ENCODE measurements at places on chromosomes 3 and 15. TPM values are rescaled to one million over a fixed set of nuclear protein-coding genes. Genes with fewer than 3 reads are reported as not detected.

P3H2 gene
- 11.7 TPM for total RNA-seq

DCBLD2 gene
- 39.0 TPM for total RNA-seq

CDCP1 gene
- total RNA-seq: 5.4 TPM

- no peak for DNase-seq
Observed at GRCh38 chr3:10248984-10249748, 907 bp downstream of the TATDN2 start.

DNA sequence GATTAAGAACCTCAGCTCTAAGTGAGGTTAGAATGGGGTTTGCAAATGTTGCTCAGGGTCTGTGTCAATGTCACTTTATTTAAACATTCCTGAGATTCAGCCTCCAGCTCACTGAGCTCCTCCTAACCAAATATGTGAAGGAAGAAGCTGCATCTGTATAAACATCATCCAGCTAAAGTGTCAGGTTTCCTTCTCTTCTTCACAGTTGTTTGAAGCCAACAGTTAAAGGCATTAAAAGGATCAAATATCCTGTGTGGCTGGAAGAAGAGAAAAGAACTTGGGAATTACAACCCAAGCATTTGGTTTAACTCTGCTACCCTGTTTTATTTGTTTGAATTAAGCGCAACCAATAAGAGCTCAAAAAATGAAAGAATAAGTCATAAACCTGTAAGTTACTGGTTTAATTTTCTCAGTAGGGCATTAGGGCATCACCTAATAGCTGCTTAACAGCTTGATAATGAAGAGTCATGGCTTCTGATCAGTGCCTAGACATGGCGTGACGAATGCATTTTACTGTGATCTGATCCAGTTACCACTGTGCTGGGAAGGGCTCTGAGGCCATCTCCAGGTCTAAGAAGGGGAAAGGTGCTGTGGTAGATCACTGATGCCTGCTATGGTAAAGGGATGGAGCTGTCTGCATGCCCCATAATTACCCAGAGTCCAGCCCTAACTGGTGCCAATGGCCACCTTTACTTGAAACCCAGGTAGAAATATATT is 165.7 kb upstream of the TSC22D2 start:
- DNase-seq: no peak

- DNase-seq: no peak
Observed at GRCh38 chr15:70923311-70924080, 30.9 kb downstream of the LRRC49 start.

DNA sequence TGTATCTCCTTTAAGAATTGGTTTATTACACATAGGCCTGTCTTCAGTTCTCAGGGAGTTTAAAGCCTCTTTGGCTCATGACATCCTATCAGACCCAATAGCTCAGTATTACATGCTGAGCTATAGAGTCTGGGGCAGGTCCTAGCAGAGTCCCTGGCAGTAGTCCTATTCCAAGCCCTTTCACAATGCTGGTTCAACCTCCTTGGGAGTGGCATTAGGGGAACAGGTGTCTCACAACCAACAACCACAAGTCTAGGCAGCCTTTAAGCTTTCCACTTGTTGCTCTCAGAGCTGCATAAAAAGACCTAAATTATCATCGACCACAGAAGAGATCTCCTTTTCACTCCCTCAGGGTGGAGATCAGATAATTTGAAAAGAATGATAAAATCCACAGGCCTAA is 22.8 kb upstream of the C2CD4B start:
- DNase-seq: no peak

DNA sequence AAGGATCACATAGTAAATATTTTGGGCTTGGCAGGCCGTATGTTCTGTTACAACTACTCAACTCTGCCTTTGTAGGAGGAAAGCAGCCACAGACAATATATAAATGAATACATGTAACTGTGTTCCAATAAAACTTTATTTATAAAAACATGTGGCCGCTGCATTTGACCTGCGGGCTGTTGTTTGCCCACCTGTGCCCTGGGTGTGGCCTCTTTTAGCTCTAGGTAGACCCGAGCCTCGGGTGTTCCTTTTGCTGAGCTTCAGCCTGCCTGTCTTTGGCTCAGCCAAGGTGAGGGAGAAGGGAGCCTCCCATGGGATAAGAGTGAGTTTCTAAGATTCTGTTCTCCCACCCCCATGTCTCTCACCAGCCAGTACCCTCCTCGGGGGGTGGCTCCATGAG is 5.6 kb downstream of the FAM3D start:
- DNase-seq: no peak

DNA sequence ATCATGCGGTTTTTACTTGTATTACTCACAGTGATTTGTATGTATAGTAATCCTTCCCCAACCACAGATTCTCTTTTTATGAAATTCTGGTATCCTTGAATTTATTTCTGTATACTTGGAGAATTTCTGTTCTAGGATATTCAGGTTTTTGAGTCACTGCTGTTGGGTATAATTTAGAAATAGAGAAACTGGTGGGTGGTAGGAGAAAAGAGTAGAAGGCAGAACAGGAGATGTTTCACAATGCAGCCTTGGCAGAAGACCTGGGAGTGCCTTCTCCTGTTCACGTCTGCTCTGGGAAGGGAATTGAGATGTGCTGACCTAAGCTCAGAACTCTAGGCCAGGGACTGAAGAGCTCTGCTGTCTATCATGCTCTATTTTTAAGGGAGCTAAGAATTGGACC is 193.6 kb downstream of the EPHB1 start:
- DNase-seq: no peak

- no peak for DNase-seq
Observed at GRCh38 chr3:122979211-122979610, 48.4 kb downstream of the SEMA5B start.

- DNase-seq: no peak
Observed at GRCh38 chr3:171374260-171374659, 85.9 kb downstream of the TNIK start.

DNA sequence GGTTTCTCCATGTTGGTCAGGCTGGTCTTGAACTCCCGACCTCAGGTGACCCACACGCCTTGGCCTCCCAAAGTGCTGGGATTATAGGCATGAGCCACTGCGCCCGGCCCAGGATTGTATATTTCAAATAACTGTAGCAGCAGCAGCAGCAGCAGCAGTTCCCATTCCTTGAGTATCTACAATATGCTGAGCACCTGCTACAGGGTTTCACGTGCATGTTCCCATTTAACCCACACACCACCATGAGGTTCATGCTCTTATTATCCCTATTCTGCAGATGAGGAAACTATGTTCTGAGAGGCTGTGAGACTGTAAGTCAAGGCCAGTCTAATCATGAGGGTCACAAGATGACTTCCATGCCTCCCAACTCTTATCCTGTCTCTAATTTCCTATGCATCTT is 30.9 kb upstream of the FOXP1 start:
- no peak for DNase-seq

DNA sequence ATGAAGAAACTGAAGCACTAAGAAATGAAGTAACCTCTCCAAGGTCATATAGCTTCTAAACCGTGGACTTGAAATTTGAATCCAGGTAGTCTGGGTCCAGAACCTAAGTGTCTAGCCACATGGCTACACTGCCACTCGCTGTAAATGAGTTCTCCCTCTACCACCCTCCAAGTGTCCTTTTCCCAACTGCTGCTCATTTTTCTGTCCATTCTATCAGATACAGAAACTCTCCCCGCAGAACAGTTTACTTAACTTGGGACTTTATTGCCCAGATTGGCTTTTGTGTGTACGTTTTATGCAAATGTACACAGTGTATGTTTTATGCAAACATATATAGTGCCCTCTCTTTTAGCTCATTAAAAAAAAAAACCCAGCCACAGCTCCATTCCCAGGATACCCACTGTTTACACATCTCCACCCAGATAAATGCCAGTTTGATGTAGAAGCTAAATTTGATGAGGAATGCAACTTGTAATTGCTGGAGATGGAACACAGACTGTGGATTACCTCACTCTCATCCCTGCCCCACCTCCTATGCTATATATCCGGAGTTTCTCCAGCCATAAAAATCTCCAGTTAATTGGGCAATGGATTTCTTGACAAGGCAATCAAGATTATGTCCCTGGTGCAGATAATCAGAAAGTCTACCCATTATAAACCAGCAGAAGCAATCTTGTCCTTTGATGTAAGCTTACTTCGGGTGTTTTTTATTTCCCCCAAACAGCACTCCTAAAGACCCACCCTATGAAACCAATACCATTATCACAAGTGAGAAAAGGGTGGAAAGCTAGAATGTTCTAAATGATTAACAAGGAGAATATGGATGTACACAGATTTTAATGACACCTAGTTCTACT is 42.0 kb downstream of the THBS1 start:
- DNase-seq: no peak

GRCh38 chr15:67531379-67531914 is 10.5 kb downstream of the C15orf61 start:
- no peak for DNase-seq

Data from omental fat pad (tissue), 4 donors.